PC-9 (cell line): ENCODE measurements at places on chromosomes 7 and 10. TPM values are rescaled to one million over a fixed set of nuclear protein-coding genes. Genes with fewer than 3 reads are reported as not detected.
A peak's percentile ranks its signal among the peaks of the same experiment; 100 is the strongest.

RELN gene
- total RNA-seq: 0.08 and 0.48 TPM in 2 replicates

- no peak overlapping the region for H3K4me3 ChIP-seq
- no peak overlapping the region for H3K27ac ChIP-seq
- no peak for DNase-seq
Measured at GRCh38 chr10:102115775-102116174, 4.4 kb downstream of the LDB1 start.

DNA sequence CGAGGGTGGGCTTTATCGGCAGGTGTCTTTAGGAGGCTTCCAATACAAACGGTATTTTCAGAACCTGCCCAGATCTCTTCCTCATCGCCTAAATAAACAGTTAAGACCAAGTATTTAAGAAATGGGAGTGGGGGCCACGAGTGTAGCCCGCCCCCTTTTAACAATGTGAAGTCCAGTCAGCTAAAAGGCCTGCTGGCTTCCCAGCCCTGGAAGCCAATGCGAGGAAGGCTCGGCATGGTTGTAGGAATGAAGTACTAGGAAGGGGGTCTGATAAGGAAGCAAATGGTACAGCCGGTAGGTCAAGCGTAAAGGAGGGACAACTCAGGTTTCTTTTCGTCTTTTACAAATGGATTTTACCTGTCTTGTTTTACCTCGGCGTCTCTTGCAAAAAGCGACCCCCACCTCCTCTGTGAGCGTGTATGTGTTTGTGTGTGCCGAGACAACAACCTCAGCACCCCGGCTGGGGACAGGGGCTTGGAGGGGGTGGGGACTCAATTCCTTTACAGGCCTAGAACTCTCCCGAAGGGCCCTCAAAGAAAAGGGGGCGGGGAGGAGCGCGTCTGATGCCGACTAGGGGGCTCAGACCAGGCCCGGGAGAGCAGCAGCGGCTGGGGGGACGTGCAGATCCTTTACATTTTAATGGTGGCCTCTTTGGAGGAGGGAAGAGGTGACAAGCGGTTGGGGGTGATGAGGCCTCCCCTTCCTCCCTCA lies 147.6 kb downstream of the GPR85 start:
- peaks cover 25% of the 10 kb centered on the region; the same call in 1 of the 2 replicates for H3K4me1 ChIP-seq
- H3K4me3 ChIP-seq: peak overlapping the region; percentile 66
- no peaks in the 10 kb centered on the region for H3K36me3 ChIP-seq
- DNase-seq: no peak
- H3K27me3 ChIP-seq: no peaks in the 10 kb centered on the region

DNA sequence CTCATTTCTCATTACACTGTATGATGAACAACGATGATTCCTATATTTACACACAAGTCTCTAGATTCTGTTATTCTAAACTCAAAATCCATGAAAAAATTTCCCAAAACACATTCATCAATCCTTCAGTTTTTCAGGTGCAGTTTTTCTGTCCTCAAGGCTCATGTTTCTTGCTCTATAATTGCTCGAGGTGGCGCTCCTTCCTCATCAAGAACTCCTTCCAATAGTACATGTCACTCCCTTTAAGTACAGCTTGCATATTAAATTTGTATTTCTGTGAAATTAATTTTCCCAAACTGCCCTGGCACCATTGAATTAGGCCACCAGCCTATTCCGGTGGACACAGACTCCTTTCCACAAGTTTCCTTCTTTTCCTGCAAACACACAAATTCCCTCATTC lies 188.7 kb upstream of the MINDY3 start:
- no peaks in the 10 kb centered on the region for H3K36me3 ChIP-seq
- no peak for DNase-seq
- H3K27me3 ChIP-seq: 0 out of 2 replicates have a peak, but pooled peaks cover 4% of the 10 kb centered on the region
- H3K4me3 ChIP-seq: no peak overlapping the region
- no peak overlapping the region for H3K27ac ChIP-seq

- H3K36me3 ChIP-seq: no peaks in the 10 kb centered on the region
- H3K4me3 ChIP-seq: no peak overlapping the region
- H3K27ac ChIP-seq: no peak overlapping the region
- no peaks in the 10 kb centered on the region for H3K27me3 ChIP-seq
Measured at GRCh38 chr7:33769930-33770329, 135.4 kb upstream of the BMPER start.

DNA sequence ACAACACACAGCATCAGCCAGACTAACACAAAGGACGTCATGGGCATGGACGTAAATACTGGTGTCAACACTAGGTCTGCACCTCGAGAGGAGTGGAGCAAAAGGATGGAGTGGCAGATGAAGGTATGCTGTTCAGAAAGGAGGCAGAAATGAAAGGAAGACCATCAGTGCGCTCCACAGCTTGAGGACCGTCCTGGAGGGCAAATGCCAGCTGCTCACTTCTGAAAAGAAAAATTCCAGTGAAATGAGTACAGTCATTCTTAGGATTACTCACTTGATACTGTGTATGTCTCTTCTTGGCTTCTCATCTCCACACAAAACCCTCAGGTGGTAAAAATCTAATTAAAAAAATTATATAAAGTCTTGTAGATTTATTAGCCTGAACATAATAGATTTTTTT lies 44.8 kb downstream of the EGFR start:
- peak; percentile 77 for DNase-seq
- peaks cover 58% of the 10 kb centered on the region for H3K4me1 ChIP-seq
- H3K27me3 ChIP-seq: no peaks in the 10 kb centered on the region
- H3K4me3 ChIP-seq: no peak overlapping the region
- peak overlapping the region; percentile 96 for H3K27ac ChIP-seq
- H3K36me3 ChIP-seq: peaks cover 60% of the 10 kb centered on the region
